ENCODE measurements at places on chromosomes 13 and 19. TPM values are rescaled to one million over a fixed set of nuclear protein-coding genes. Genes with fewer than 3 reads are reported as not detected.

The CYP2F1 gene
- not detected for total RNA-seq

GRCh38 chr19:50952910-50953309 is at the start of gene KLK5:
KLK5 (minus strand) TSS chr19:50953038; CDS start chr19:50952657, 381 bp downstream.
- H3K27ac ChIP-seq: no peak within 1 kb of the TSS
- no peaks in the 10 kb centered on the region for H3K36me3 ChIP-seq
- DNase-seq: no peak
- peaks cover 2% of the 10 kb centered on the region for H3K27me3 ChIP-seq
- no peaks in the 10 kb centered on the region for H3K4me1 ChIP-seq
- no peak within 1 kb of the TSS for H3K4me3 ChIP-seq

- no peak overlapping the region for H3K4me3 ChIP-seq
- no peaks in the 10 kb centered on the region for H3K36me3 ChIP-seq
- H3K27ac ChIP-seq: no peak overlapping the region
- peak; percentile 68 for DNase-seq
- peaks cover 18% of the 10 kb centered on the region for H3K4me1 ChIP-seq
Observed at GRCh38 chr19:48806518-48806817, 4.4 kb downstream of the BCAT2 start.

The CCDC169 gene
- 0.45 TPM for total RNA-seq

GRCh38 chr19:23823952-23824389 is 65.3 kb upstream of the ZNF681 start:
- H3K36me3 ChIP-seq: peaks cover 11% of the 10 kb centered on the region
- H3K27me3 ChIP-seq: no peaks in the 10 kb centered on the region
- DNase-seq: no peak

The CGB8 gene
- total RNA-seq: not detected

GRCh38 chr19:27776020-27776419 is 1436.9 kb downstream of the UQCRFS1 start:
- peaks cover 38% of the 10 kb centered on the region for H3K36me3 ChIP-seq
- H3K27ac ChIP-seq: no peak overlapping the region
- DNase-seq: no peak
- H3K4me3 ChIP-seq: no peak overlapping the region

DNA sequence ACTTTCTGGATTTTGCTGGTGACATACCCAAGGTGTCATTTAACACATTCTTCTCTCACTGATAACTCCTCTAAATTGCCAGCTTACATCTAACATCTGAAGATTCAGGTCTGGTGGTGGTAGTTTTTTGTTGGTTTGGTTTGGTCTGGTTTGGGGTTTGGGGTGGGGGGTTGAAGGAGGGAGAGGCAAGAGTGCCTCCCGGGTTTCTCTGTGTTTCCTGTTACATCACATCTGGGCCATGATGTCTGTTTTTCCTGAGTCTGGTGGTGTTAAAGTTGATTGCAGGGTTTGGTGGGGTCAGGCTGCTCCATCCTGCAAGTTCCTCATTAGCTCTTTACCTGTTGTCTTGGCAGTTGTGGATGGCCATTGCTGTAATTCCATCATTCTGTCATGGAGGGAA is 155.8 kb upstream of the UBL3 start:
- no peak overlapping the region for H3K4me3 ChIP-seq
- peaks cover 2% of the 10 kb centered on the region for H3K36me3 ChIP-seq
- peaks cover 9% of the 10 kb centered on the region for H3K27me3 ChIP-seq
- peak overlapping the region; percentile 69 for H3K27ac ChIP-seq
- peak; percentile 65 for DNase-seq

DNA sequence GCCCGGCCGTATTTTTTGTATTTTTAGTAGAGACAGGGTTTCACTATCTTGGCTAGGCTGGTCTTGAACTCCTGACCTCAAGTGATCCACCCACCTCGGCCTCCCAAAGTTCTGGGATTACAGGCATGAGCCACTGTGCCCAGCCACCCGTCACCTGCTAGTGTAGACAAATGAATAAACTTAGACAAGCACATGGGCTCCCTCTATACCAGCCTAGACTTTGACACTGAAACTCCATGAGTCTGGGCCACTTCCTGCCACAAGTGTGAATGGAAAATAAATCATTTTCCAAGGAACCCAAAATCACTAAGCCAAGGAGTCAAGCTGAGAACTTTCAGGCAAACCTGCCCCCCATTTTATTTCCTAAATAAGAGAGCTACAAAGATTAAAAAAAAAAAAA is 27.0 kb upstream of the TPT1 start:
- H3K4me3 ChIP-seq: no peak overlapping the region
- H3K36me3 ChIP-seq: peaks cover 17% of the 10 kb centered on the region
- H3K4me1 ChIP-seq: peaks cover 51% of the 10 kb centered on the region
- peak overlapping the region; percentile 94 for H3K27ac ChIP-seq
- DNase-seq: no peak
- no peaks in the 10 kb centered on the region for H3K27me3 ChIP-seq

The PSG6 gene
- not detected for total RNA-seq

DNA sequence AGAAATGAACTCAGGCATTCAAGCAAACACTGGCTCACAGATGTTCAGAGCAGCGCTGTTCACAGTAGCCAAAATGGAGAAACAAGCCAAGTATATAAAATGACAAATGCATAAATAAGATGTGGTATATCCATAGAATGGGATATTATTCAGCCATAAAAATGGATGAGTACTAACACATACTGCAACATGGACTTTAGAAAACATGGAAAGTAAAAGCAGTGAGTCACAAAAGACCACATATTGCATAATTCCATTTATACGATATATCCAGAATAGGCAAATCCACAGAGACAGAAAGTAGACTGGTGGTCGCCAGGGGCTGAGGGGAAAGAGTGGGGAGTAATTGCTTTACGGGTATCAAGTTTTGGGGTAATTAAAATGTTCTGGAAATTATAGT is 6.6 kb downstream of the ZNF837 start:
- no peaks in the 10 kb centered on the region for H3K36me3 ChIP-seq
- DNase-seq: no peak
- peaks cover 5% of the 10 kb centered on the region for H3K4me1 ChIP-seq
- no peak overlapping the region for H3K27ac ChIP-seq

GRCh38 chr19:51181913-51182419 is 39.9 kb downstream of the SIGLEC7 start:
- H3K27ac ChIP-seq: peak overlapping the region; percentile 75
- DNase-seq: peak; percentile 59
- peaks cover 49% of the 10 kb centered on the region for H3K27me3 ChIP-seq
- H3K4me3 ChIP-seq: peak overlapping the region; percentile 49
- no peaks in the 10 kb centered on the region for H3K36me3 ChIP-seq

GRCh38 chr13:95643936-95644598 is 439 bp downstream of the DZIP1 start:
- peaks cover 58% of the 10 kb centered on the region for H3K27me3 ChIP-seq
- no peaks in the 10 kb centered on the region for H3K36me3 ChIP-seq
- H3K4me3 ChIP-seq: peak overlapping the region; percentile 61
- no peak for DNase-seq
- H3K4me1 ChIP-seq: peaks cover 12% of the 10 kb centered on the region

The COG6 gene
- total RNA-seq: 28.6 TPM

- peaks cover 7% of the 10 kb centered on the region for H3K4me1 ChIP-seq
- DNase-seq: no peak
- H3K27me3 ChIP-seq: no peaks in the 10 kb centered on the region
- no peaks in the 10 kb centered on the region for H3K36me3 ChIP-seq
- no peak overlapping the region for H3K4me3 ChIP-seq
- H3K27ac ChIP-seq: no peak overlapping the region
Observed at GRCh38 chr19:3121396-3121795, 14.4 kb upstream of the GNA15 start.

The RETN gene
- not detected for total RNA-seq

- DNase-seq: no peak
- H3K27ac ChIP-seq: no peak overlapping the region
- no peak overlapping the region for H3K4me3 ChIP-seq
- H3K4me1 ChIP-seq: peaks cover 2% of the 10 kb centered on the region
- H3K27me3 ChIP-seq: peaks cover 9% of the 10 kb centered on the region
- H3K36me3 ChIP-seq: peaks cover 8% of the 10 kb centered on the region
Observed at GRCh38 chr13:106588367-106588766, 20.4 kb upstream of the ARGLU1 start.

DNA sequence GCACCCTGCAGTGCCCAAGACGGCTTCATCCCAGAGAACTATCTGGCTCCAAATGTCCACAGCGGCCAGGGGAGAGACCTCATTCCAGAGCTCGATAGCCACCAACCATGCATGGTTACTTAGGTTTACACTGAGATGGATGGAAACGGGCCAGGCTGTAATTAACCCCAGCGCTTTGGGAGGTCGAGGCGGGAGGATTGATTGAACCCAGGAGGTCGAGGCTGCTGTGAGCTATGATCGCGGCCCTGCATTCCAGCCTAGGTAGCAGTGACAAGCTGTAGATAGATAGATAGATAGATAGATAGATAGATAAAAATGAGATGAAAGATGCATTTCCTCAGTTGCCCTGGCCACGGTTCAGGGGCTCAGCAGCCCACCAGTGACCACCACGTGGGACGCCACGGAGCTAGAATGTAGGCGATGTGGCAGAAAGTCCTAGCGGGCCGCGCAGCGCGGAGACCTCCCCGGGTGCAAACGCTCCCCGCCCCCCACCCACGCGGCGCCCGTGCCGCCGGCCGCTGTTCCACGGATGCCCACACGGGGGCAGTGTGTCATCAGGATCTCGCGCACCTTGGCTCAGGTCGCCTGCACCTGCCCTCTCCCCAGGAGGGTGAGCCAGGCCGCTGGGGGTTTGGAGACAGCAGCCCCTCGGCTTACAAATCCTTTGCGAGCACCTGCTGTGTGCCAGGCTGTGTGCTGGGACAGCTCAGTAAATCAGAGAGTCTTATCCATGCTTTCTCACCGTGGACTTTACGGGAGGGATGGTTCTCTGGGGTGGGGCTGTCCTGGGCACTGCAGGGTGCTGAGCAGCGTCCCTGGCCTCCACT is 13.5 kb upstream of the TLE5 start:
- H3K36me3 ChIP-seq: no peaks in the 10 kb centered on the region
- H3K4me3 ChIP-seq: no peak overlapping the region
- H3K27ac ChIP-seq: no peak overlapping the region
- H3K27me3 ChIP-seq: no peaks in the 10 kb centered on the region
- peaks cover 3% of the 10 kb centered on the region for H3K4me1 ChIP-seq

Data from activated CD8-positive, alpha-beta memory T cell treated with anti-CD3 and anti-CD28 coated beads, Interleukin-2, amount 10 ng/mL, durations not matched to agents 7 days and 5 days (primary cell).